B cell (primary cell): ENCODE measurements at places on chromosomes 12 and 14. TPM values are rescaled to one million over a fixed set of nuclear protein-coding genes. Genes with fewer than 3 reads are reported as not detected.

Gene KRT5
- polyA plus RNA-seq, result 0.19 TPM in 1 of 2 replicates, not detected in the other

Gene TMEM179
- polyA plus RNA-seq, result not detected in 2 replicates

Gene CLEC14A
- not detected in 2 replicates for polyA plus RNA-seq

Gene KRT78
- polyA plus RNA-seq, result not detected in 2 replicates

Gene BHLHE41
- polyA plus RNA-seq, result 1.7 and 12.0 TPM in 2 replicates

Gene SMCO3
- polyA plus RNA-seq, result not detected in 2 replicates

Gene KLHL33
- 0.25 and 0.36 TPM in 2 replicates for polyA plus RNA-seq

Gene CBLN3
- polyA plus RNA-seq, result 29.1 and 35.0 TPM in 2 replicates

Gene KRT79
- polyA plus RNA-seq, result not detected in 2 replicates

Gene CCDC177
- not detected in 2 replicates for polyA plus RNA-seq

Gene SELPLG
- 4.7 and 8.0 TPM in 2 replicates for polyA plus RNA-seq

Gene MANSC4
- 0.25 TPM in 1 of 2 replicates, not detected in the other for polyA plus RNA-seq

Gene NFE2
- 0.60 and 0.76 TPM in 2 replicates for polyA plus RNA-seq
